ENCODE measurements at places on chromosomes 5 and 9.

GRCh38 chr5:163172540-163173338, 264.7 kb upstream of the CCNG1 start:
- no peak for DNase-seq

GRCh38 chr5:30607301-30607894, 586.1 kb upstream of the CDH6 start:
- no peak for DNase-seq

DNA sequence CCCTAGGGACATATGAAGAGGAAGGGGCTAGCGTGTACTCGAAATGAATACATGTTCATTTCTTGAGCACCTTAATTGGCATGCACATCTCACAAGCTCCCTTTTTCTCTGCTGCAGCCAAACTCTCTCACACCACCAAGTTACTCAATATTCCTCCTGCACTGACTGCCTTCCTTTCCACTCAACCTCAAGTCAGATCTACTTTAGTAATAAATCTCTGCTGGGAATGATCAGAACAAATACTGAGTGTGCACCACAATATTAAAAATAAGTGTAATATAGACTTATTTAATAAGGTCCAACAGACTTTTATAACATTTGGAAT, 995.8 kb upstream of the WWC1 start:
- no peak for DNase-seq

GRCh38 chr9:98370300-98370975, 115.0 kb upstream of the TBC1D2 start:
- no peak for DNase-seq

DNA sequence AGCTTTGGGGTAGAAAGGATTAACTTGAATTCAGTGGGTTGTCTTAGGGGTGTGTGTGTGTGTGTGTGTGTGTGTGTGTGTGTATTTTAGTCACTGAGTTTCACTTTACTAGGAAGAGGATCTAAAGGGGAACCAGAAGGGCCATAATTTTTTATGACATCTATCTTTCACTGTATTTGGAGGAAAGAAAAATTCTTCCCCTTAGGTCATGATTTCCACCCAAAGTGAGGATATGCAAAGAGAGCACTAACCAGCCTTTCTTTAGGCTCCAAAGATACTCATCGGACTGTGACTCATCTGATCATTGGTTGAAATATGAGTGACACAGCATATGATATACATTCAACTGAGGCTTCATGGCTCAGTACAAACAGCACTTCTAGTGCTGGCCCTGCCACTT, 75.2 kb upstream of the RASGRF2 start:
- no peak for DNase-seq

- no peak for DNase-seq
Observed at GRCh38 chr9:28158451-28158850, 585.2 kb upstream of the C9orf72 start.

DNA sequence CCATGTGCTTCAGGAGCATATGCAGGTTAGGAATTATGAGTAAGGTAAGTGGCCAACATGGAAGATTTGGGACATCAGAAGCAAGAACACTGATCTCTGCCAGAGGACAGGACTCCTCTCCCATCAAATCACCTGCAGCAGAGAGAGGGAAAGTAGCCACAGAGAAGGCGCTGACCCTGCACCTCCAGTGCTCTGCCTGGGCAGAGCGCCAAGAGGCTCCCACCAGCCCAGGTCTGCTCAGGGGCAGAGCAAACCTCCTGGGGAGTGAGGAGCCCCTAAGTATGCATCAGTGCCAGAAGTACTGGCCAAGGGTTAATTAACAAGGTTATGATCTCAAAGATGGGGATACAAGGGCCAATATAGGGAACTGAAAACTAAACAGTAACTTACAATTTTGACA, 545.3 kb upstream of the TRPC7 start:
- DNase-seq = no peak

DNA sequence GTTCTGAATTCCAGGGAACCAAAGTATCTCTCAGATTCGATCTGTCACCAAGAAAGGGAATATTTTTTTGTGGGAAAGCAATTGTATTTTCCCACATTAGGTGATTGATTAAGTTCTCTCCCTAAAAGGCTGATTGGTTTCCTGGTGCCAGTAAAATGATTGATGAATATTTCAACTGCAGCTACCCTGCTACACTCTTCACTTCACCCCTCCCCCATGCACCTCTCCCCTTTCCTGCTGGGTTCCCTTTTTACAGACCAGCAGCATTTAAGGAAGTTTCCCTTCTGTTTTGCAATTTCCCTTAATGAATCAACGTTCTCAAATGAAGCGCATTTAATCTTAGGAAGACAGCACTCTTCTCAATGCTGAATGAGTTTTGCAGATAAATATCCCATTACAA, 13.1 kb downstream of the NR6A1 start:
- DNase-seq = no peak

- DNase-seq = no peak
Observed at GRCh38 chr9:91328186-91328585, 33.5 kb downstream of the AUH start.

GRCh38 chr9:127161081-127161624, 38.7 kb upstream of the ANGPTL2 start:
- peak; percentile 35 for DNase-seq

Data from left lobe of liver (tissue), 2 donors.